Cardiac muscle cell (in vitro differentiated cells and primary cell): ENCODE measurements at places on chromosomes 1 and 21. TPM values are rescaled to one million over a fixed set of nuclear protein-coding genes. Genes with fewer than 3 reads are reported as not detected.

- DNase-seq: no peak
Measured at GRCh38 chr1:240402326-240402725, 209.6 kb downstream of the GREM2 start.

GRCh38 chr1:224615861-224616755 lies at the start of gene CNIH3:
CNIH3 (plus strand) TSS chr1:224616317; CDS start chr1:224617175, 858 bp downstream.
- peak; percentile 55 for DNase-seq

DNA sequence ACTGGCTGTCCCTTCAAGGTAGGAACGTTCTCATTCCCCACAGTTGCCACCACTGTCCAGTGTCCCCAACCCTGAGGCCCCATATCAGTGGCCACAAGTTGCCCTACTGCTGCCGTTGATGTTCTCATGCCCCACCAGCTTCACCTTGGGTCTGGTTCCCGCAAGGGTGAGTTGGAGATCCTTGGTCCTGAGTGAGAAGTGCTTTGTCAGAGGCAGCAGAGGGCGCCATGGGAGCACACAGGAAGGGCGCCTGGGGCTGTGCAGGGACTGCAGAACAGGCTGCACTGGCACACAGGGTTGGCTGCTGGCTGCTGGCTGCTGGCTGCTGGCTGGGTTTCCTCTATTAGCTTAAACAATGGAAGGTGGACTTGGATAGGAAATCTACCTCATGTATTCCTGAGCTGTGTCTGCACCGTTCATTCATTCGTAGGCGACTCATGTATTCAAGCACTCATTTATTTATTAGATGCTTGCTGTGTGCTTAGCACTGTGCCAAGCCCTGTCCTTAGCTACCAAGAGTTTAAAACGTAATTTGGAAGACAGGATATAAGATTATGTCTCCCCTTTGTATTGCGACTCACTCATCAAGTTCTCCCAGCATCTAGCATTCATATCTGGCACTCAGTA lies 2.1 kb upstream of the S100A9 start:
- DNase-seq: peak; percentile 84

GRCh38 chr1:174028495-174028894 lies 6.3 kb upstream of the RC3H1 start:
- peak; percentile 49 for DNase-seq

DNA sequence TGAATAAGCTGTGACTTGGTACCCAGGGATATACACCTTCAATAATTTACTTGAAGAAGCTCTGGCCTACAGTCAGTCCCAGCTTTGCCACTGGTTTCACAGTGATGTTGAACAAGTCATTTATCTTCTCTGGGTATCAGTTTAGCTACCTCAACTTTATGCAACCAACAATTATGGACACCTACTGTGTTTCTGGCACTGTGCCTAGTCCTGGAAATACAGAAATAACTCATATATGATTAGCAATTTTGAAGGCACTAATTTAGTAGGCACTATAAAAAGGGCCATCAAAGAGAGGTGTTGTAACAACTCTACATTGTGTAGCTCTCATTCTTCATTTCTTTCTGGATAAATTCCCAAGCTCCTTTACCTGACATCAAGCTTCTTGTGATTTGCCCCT lies 88.6 kb upstream of the SPATA6 start:
- DNase-seq: no peak

DNA sequence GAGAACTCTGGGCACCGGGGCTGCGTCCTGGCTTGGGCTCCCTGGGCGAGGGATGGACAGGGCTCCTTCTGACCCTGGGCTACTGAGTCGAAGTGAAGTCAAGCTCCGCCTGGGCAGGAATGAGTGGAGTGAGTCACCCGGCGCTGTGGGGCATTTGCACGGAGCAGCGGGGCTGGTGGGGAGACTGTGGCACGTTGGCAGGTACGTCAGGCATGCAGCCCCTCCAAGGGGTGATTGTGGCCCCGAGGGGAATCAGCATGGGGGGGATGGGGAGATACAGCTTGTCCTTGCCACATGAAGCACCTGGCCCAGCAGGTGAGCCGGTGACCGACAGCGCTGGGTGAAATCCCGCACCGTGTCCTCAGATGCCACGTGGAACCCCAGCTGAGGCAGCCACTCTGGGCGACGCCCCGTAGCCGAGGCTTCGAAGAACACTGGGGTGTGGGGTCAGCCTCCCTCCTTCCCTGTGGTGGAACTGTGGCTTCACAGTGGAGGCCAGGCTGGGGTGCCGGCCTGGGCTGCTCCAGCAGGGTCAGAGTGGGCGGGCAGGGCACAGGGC lies 62.3 kb downstream of the COL18A1 start:
- DNase-seq: no peak

DNA sequence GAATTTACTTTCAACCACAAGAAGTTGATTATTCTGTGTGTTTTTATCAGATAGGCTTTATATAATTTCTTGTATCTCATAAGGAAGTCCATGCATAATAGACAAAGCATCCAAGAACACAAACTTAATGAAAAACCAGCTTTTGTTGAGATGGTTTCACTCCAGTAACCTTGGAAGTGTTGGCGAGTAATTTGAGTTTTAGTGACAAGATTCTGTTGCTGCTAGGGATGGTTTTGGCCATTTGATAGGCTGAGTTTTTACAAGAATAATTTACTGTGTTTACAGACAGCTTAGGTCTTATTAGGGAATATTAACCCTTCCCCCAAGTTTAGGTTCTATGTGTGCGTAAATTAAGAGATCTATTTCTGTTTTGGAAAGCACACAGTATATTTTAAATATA lies 513.6 kb downstream of the USP25 start:
- no peak for DNase-seq

DNA sequence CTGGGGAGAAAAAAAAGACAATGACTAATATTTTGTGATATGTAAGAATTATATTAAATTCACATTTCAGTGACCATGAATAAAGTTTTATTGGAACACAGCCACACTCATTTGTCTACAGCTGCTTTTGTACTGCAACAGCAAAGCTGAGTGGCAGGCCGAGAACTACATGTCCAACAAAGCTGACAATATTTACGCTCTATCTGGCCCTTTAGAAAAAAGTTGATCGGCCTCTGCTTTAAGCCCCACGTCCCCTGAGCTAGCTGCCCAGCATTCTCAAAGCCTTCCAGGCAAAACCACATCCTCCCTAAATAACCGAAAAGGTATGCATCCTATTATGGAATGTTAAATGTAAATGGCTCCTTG lies 8.6 kb downstream of the SLC2A1 start:
- peak; percentile 23 for DNase-seq

CD1B gene
- not detected in 2 replicates for total RNA-seq

MTMR11 gene
- total RNA-seq: 1.0 and 1.3 TPM in 2 replicates

OR14A16 gene
- not detected in 2 replicates for total RNA-seq

UQCRHL gene
- total RNA-seq: 3.9 and 5.0 TPM in 2 replicates

GRCh38 chr1:101407505-101408211 lies 170.8 kb downstream of the S1PR1 start:
- DNase-seq: no peak

OR2T2 gene
- total RNA-seq: not detected in 2 replicates

- no peak for DNase-seq
Measured at GRCh38 chr1:166676981-166677380, 162.3 kb upstream of the POGK start.

GRCh38 chr1:208935517-208936187 lies 647.9 kb upstream of the CAMK1G start:
- DNase-seq: no peak

DNA sequence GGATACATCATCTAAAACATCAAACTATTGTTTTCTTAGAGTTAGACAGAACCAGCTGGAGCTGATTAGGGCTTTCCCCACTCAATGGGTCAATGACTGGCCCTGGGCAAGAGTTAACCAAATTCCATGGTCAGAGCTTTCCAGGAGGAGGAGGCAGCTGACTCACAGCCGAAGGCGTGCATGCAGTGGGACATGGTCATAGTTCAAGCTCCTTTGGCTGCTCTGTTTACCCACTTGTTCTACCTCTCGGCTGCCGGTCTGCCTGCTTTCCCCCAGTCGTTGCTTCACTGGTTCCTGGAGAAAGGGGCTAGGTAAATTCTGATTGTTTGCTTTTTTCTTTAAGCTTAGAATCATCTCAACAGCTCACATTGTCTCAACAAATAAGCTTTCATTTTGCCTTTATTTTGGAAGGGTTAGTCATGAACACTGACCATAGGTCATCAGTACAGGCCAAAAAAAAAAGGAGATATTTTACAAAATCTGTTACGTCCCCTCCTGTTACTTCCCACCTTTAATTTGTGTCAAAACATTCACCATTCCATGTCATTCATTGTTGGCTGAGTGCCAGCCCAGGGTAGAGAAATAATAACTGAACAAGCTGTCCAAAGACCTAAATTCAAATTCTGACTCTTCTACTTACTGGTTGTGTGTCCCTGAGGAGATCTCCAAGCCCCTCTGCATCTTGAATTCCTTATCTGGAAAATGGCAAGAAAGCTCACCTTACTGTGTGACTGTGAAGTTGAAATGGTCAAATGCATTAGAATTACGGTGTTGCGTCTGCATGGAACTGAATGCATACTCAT lies 12.0 kb downstream of the MAB21L3 start:
- DNase-seq: no peak

DNA sequence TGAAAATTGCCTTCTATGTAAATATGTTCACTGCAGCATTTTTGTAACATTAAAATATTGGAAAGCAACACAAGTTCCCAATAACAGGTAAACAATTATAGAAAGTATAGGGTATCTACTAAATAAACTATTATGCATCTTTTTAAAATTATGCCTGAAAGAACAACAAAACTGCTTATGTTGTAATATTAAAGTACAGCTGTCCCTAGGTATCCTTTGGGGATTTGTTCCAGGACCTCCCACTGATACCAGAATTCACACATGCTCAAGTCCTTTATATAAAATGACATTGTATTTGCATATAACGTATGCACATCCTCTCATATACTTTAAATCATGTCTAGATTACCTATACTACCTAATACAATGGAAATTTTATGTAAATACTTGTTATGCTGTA lies 121.8 kb upstream of the TNFSF4 start:
- DNase-seq: no peak

DNA sequence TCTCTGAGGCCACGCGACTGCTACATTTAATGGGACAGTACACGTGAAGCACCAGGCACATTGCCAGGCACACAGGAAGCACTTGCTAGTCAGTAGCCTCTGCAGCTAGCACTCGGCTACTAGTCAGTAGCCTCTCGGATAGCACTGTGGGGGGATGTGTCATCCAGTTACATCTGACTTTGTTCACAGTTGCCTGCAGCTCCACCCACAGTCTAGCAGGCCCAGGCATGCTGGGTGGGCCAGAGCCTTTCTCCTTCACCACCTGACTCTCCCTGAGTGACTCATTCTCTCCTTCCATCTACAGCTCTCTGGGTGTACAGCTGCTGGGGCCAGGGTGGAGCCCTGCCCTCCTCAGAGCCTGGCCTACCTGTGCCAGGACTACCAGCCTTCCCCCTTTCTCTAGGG lies 51.5 kb downstream of the PTPRF start:
- peak; percentile 83 for DNase-seq

GRCh38 chr1:46635205-46635604 lies 18.6 kb upstream of the MOB3C start:
- DNase-seq: no peak

DNA sequence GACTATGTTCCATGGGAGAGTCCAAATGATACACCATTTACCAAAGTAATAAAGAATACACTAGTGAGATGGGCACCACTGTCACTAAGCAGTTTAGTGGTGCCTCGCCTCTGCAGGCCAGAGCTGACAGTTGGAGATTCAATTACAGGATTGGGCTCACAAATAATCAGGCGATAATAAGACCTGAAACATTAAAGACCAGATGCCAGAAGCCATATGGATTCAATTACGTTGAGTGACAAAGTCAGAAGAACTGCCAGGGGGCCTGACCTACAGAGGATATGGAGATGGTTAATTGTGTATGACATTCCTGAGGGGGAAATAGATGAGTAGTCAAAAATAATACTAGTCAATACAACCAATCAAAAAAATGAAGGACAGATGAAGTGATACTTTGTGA lies 65.2 kb upstream of the ST6GALNAC5 start:
- DNase-seq: no peak
